Activated naive CD4-positive, alpha-beta T cell (primary cell): ENCODE measurements at places on chromosomes 11 and 22.

- no peak for DNase-seq
Observed at GRCh38 chr11:76256448-76256847, 50.1 kb upstream of the WNT11 start.

DNA sequence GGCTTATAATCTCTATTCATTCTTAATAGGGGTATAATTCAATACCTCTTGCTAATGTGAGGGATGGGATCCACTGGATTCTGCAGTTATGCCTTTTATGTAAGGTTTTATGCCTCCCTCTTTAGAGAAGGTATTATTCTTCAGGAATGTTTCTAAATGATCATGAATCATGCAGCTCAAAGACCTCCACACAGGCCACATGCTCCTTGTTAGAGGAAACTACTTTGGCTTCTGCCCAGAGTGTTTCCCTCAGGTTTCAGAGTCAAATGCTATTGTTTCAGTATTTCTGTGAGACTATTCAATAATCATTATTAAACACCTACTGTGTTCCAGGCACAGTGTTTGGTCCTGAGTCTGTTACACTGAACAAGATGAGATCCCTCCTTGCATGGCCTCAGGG is 115.9 kb downstream of the RAB38 start:
- no peak for DNase-seq

DNA sequence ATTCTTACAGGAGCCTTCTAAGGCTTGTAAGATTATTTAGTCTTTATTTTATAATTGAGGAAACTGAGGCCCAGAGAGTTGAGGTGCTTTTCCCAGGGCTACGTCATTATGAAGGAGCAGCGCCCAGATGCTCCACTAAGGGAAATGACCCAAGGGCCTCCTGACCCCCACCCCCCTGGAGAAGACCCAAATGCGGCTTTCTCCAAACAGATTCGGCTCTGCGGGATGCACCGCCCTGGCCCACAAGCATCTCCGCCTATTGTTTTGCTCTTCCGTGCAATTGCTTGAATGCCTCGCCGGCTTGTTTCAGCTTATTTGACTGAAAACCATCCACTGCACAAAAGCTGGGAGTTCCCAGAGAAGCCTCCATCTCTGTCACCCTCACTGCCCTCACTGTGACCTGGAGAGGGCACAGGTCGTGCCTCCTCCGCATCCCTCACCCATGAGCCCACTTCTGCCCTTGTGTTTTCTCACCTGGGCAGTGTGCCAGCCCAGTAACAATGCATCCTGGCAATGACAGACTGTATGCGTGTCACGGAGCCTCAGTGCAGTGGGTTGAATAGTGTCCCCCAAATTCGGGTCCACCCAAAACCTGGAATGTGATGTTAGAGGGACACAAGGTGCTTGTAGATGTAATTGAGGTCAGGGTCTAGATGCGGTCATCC is 790.2 kb downstream of the TBC1D22A start:
- DNase-seq = no peak

DNA sequence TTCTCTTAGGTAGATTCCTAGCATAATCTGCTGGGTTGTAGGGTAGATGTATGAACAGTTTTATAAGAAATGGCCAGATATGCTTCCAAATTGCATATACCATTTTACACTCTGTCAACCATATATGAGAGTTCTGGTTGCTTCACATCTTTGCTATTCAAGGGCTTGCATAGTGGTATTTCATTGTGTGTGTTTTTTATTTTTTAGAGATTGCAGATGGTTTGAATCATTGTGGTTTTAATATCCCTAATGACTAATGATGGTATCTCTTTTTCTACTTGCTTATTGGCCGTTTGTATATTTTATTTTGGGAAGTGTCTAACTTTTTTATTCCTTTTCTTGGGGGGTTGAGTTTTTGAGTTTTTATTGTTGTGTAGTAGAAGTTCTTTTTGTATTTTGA is 26.9 kb downstream of the RNF214 start:
- DNase-seq = no peak

GRCh38 chr11:76155500-76156227 is 50.6 kb downstream of the WNT11 start:
- DNase-seq = no peak

DNA sequence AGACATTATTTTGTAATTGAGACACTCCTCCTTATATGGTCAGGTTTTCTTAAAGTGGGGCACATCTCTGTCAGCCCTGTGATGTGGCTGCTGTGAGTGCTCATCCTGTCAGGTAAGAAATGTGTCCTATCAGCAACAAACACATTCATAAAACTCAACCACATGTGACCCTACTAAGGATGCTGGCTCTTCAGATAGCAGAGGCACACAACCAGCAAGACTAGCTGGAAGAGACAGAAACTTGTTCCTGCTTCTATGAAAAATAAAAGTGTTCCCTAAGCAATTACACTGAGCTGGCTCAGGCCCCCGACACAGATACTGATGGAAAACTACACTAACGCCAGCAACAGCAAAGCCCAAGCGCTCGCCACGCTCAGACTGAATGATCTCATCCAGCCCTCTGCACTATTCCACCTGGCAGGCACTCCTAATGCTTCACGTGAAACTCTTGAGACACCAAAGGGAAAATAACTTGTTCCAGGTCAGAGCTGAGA is 49.8 kb upstream of the CYP2D6 start:
- no peak for DNase-seq

DNA sequence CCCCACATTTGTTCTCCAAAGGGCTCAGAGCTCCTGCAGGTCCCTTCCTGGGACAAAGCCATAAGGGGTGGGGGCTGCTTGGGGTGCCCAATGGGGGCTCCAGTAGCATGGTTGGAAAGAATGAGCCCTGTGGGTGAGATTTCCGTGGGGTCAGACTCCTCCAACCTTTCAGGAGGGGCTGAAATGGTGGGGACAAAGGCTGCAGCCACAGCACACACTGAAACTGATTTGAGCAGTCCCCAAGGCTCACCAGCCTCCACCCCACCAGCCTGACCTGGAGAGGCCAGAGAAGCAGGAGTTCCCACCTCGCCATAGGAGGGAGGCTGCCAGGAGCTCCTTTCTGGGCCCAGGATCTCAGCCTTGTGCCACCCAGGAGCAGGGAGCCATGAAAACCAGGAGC is 69.2 kb downstream of the MN1 start:
- no peak for DNase-seq
